ENCODE measurements at places on chromosomes 1 and 21. TPM values are rescaled to one million over a fixed set of nuclear protein-coding genes. Genes with fewer than 3 reads are reported as not detected.

GRCh38 chr1:199087144-199087543, 448.3 kb downstream of the PTPRC start:
- DNase-seq = peak; percentile 9

GRCh38 chr21:45409466-45410150, 4.6 kb downstream of the COL18A1 start:
- DNase-seq = peak; percentile 41

DNA sequence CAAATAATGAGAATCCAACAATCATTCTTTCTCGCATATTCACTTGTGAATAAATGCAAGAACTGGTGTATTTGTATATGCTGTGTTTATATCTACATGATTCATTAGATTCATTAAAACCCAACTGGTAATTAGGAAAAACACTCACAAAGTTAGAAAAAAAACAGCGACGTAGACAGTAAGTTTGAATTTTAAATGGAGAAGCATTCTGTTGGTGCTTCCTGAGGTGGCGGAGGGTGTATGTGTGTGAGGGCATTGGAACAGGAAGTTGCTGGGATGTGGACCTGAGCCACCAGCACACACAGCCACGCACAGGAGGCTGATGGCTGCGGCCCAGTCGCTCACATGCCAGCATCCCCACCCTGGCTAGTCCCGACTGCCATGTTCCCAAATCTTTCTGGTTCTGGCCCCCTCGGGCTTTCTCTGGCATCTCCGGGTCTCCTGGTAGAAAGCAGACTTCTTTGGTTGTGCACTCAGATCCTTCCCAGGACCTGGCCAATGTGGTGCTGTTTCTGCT, 121.6 kb upstream of the IRF2BP2 start:
- DNase-seq = peak; percentile 95

KISS1 gene
- not detected for total RNA-seq

MCL1 gene
- 250 TPM for total RNA-seq

DNA sequence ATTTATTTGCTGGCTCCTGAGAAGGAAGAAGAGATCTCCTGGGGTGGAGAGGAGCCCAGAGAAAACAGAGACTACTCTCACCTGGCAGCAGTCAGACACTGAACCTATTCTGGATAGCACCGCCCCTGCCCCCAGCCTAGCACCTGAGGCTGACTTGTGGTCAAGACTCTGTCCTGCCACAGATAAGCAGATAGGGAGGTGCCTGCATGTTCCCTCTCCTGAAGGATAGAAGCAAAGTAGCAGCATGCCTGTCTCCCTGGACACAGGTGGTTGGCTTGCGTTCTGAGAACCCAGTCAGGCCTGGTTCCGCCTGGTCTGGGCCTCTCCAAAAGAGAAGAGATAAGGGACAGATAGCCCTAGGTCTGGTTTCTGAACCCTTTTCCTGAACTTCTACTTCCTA, 1.3 kb upstream of the EFNA3 start:
- no peak for DNase-seq

GRCh38 chr1:1157914-1158710, 15.6 kb upstream of the TTLL10 start:
- no peak for DNase-seq

DIO1 gene
- not detected for total RNA-seq
